ENCODE measurements at places on chromosomes 7 and 10.

DNA sequence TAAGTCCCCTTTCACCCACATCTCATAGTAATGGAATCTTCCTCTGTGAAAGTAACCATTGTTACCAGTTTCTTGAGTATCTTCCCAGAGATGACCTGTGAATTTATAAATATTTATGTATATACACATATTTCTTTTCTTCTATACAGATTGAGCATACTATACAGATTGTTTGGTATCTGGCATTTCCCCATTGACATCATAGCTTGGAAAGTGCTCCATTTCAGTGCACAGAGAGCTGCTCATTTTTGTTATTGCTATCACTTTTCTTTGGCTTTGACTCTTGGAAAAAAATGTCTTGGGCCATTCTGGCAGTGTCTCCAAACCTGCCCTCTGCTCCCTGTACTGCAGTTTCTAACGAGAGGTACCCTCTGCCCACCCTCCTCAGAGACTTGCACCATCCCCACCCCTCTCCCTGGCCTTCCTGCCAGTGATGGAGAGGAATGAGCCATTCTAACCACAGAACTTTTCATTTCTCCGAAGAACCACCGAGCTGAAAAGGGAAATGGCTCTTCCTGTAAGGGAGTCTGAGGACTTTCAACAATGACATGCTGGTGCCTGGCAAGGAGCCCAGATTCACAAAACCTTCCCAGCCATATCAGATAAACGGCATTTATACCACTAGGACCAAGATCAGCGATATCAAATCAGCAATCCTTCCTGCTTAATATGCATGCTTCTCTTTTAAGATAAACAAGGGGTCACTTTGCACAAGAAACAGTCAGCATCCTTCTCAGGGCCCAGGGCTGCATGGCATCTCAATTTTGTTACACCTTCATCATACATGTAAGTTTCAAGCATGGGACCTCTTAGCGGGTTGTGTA, 19.7 kb upstream of the CCSER2 start:
- no peak for DNase-seq

- DNase-seq: no peak
Observed at GRCh38 chr10:4359003-4359402, 467.0 kb upstream of the AKR1E2 start.

DNA sequence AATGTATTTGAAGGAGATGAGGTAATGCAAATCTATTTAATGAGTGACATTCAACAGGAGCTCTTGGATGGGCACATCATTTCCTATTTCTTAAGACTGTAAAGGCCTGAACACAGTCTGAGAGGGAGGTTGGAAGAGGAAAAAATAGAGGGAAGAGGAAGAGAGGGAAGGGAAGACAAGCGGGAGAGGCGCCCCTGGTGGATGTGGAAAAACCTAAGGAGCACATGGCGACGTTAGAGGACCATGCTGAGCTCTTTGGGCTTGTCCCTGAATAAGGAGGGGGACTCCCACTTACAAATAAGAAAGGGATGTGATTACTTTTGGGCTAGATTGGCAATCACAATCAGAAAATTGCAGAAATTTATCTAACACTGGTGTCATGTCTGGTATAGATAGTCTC, 19.6 kb downstream of the SUN3 start:
- DNase-seq: no peak

DNA sequence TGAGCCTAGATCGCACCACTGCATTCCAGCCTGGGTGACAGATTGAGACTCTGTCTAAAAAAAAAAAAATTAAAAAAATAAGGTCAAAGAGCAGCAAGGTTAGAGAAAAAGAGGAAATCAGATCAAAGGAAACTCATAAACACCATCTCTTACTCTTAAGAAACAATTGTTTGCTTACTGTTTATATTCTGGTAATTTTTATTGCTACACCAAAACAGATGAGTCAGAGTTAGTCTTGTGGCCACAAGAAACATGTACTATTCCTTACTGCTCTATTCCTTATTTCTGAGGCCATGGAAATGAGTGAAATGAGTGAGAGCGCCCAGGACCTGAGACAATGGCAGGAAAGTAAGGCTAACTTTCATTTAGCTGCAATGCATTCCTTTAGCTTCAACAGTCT, 387.3 kb downstream of the HPSE2 start:
- DNase-seq: no peak

DNA sequence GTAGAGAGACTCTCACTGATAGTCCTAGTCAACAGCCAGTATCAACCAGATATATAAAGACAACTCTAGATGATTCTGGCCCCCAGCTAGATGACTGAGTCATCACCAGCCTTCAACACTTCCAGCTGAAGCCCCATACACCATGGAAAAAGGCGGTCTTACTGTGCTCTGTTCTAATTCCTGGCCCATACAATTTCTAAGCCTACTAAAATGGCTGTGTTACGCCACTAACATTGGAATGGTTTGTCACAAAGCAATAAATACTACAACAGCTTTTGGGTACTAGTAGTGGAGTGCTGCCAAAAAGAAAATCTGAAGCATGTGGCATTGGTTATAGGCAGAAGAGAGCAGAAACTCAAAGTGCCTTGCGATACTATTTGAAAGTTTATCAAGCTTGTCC, 13.0 kb upstream of the TES start:
- DNase-seq: no peak

GRCh38 chr7:88165697-88166096, 54.1 kb downstream of the SRI start:
- no peak for DNase-seq

- DNase-seq: no peak
Observed at GRCh38 chr7:31545549-31545948, 31.7 kb downstream of the ITPRID1 start.

GRCh38 chr10:19795684-19796083, 20.5 kb upstream of the PLXDC2 start:
- DNase-seq: no peak

DNA sequence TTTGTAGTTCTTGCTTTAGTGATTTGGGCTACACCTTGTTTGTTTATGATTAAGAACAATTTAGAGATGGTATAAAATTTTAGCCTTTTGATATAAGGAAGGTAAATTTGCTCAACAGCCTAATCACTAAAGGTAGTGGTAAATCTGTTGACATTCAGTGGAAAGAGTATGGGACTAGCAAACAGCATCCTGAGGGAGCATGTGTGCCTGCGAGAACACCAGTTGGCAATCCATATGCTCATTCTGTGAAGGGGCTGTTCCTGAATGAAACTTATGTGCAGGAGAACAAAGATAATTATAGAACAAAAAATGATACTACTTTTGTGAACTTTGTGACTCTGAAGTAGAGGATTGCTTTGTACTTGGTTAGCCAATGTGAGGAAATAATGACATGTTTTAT, 44.0 kb downstream of the CAPZA2 start:
- DNase-seq: no peak

DNA sequence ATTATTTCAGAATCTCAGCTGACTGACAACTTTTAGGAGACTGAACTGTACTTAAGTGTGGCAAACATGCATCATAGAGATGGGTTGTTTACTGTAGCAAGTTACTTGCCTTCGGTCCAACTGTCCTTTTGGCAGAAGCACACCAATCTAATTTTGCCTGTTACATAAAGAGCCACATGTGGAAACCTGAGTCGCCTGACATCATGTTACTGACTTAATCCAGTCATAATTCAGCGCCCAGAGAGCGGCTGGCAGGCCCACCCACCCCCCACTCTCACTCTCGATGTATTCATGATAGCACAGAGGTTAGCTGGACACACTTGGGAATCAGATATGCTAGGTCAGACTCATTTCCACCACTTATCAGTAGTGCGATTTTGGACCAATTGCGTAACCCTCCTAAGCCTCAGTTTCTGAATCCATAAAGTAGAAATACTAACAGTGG, 57.3 kb upstream of the CAPZA2 start:
- DNase-seq: no peak

- DNase-seq: no peak
Observed at GRCh38 chr7:136405931-136406777, 429.0 kb upstream of the MTPN start.
